WERI-Rb-1 (cell line): ENCODE measurements at places on chromosomes 11 and 22.
A peak's percentile ranks its signal among the peaks of the same experiment; 100 is the strongest.

GRCh38 chr11:45399166-45399565 is 113.0 kb upstream of the SYT13 start:
- DNase-seq, result no peak

DNA sequence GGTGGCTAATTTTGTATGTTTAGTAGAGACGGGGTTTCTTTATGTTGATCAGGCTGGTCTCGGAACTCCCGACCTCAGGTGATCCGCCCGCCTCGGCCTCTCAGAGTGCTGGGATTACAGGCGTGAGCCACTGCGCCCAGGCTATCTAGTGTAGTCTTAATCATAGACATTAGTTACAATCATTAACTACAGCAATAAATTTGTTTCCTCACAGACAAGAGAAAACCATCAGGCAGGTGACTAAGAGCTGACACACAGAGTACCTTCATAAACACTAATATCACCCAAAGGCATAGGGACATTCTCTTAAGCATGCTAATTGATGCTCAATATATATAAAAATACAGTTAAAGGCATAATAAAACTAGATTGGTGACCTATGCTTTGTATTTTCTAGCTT is 19.4 kb downstream of the SDHD start:
- DNase-seq, result no peak

GRCh38 chr11:64564947-64565889 is 25.8 kb upstream of the SLC22A12 start:
- peak; percentile 64 for DNase-seq

DNA sequence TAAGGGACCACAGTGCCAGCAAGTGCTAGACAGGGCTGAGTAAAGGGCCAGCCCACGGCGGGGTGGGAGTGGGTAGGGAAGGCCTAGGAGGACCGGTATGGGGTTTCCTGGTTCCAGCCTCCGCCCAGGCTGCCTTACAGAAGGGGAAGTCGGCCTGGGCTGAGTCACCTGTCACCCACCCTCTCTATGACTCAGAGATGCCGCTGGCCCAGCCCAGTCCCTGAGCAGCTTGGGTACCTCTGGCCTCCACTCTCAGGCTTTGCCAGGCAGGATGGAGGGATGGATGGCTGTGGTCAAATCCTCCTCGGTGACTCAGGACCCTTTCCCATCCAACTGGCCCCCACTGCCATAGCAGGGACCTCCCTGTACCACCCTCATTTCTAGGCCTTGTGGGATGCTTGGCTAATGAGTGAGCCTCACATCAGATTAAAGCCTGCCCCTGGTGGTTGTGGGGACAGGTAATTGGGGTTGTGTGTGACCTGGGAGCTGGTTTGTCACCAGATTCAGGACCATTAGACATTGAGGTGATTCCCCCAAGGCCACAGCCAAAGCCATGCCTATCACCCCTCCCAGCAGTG is 13.9 kb downstream of the SLC35E4 start:
- no peak for DNase-seq

GRCh38 chr11:57427727-57428082 is 784 bp upstream of the SLC43A3 start:
- DNase-seq, result no peak

GRCh38 chr11:41989823-41990380 is 530.5 kb upstream of the LRRC4C start:
- no peak for DNase-seq

DNA sequence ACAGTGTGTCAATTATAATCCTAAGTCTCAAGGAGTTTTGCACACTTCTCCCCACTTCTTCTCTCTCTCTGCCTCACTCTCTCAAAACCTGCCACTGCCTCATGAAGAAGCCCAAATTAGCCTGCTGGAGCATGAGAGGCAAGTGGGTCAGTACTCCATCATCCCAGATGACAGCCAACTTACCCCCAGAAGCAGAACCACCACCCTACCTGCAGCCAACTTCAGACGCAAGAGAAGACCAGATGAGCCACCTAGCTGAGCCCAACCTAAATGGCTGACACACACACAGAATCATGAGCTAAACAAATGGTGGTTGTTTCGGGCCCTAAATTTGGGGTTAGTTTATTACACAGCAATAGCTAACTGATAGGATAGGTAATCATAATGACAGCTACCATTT is 61.2 kb downstream of the CD82 start:
- DNase-seq, result no peak

GRCh38 chr11:35387111-35387982 is 32.0 kb downstream of the SLC1A2 start:
- no peak for DNase-seq

DNA sequence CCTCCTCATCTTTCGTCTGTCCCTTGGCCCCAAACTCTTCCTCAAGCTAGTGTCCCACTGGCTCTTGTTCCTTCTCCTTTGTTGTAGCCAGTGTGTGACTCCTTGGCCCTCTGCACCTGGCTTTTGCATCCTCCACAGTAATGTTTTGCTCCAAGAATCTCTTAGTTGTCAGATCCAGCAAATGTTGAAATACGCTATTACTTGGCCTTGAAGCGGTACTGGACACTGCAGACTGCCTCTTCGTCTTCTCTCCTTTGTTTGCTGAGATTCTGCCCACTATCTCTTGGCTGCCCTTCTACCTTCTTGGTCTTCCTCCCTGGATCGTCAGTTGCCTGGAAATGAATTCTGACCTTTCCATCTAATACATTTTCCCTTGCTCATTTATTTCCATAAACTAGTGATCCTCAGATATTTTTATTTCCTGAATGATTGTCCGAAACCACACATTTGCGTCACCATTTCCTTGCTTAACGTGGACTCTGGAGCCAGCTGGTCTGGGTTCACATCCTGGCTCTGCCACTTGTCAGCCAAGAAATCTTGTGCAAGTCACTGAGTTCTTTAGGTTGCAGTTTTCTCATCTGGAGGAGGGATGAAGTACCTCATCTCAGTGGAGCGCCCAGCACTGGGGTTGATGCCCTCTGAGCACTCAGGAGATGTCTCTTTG is 113.6 kb downstream of the LDLRAD3 start:
- DNase-seq, result no peak

GRCh38 chr22:20569059-20570058 is 61.9 kb downstream of the MED15 start:
- DNase-seq, result no peak

- DNase-seq, result no peak
These were observed 5.7 kb downstream of the SIGIRR start for GRCh38 chr11:409008-409599.

- DNase-seq, result no peak
These were observed 356 bp downstream of the TYMP start for GRCh38 chr22:50529416-50529896.

GRCh38 chr11:121645001-121645400 is 192.2 kb upstream of the SORL1-AS1 start:
- DNase-seq, result no peak

GRCh38 chr11:93648158-93648557 is 13.3 kb upstream of the CEP295 start:
- DNase-seq, result no peak

- no peak for DNase-seq
These were observed 6.5 kb downstream of the SF1 start for GRCh38 chr11:64771861-64772260.

GRCh38 chr11:11028017-11028692 is 170.3 kb upstream of the ZBED5 start:
- DNase-seq, result peak; percentile 77

DNA sequence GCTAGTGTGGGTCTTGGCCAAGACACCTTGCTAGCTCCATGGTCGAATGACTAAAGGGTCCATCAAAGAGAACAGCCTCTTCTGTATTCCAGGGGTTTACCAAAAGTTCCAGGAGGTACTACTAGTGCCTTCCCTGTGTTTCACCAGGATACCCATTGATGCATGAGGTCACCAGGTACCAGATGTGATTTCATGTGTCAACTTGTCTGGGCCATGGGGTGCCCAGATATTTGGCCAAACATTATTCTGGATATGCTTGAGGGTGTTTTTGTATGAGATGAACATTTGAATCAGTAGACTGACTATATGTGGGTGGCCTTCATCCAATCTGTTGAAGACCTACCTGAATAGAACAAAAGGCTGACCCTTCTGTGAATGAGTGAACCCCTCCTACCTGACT is 92.8 kb downstream of the GALNT18 start:
- DNase-seq, result no peak

DNA sequence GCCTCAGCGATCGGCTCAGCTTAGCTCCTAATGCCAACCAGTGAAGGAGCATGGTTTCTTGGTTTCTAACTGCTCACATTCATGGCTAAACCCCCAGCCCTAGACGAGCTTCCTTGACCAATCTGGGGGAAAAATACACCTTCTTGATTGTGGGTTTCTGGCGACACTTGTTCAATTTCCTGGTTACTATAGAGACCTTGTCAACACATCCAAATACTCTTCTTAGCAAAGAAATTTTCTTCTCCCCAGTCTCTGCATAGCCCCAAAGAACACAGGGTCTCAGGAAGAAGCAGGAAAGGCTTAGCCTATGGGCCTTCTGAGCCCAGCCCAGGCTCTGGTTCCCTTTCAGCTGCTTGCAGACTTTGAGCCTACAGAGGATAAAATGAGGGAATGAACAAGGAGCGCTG is 88.5 kb upstream of the SYT13 start:
- DNase-seq, result no peak

DNA sequence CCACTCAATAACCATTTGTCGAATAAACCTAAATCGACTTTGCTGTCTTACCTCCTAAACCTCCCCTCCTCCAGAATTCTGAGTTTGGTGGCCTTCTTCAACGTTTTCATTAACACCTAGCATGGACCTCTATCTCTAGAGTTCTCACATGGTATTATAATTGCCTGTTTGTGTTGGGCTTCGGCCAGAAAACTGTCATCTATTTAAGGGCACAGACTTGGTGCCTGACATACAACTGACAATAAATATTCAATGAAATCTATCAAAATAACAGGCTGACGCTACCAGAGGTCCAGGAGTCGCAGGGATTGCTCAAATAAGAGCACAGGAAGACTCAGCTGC is 687 bp downstream of the ALKBH8 start:
- no peak for DNase-seq

- DNase-seq, result no peak
These were observed 104.0 kb upstream of the FGF3 start for GRCh38 chr11:69923196-69923595.

DNA sequence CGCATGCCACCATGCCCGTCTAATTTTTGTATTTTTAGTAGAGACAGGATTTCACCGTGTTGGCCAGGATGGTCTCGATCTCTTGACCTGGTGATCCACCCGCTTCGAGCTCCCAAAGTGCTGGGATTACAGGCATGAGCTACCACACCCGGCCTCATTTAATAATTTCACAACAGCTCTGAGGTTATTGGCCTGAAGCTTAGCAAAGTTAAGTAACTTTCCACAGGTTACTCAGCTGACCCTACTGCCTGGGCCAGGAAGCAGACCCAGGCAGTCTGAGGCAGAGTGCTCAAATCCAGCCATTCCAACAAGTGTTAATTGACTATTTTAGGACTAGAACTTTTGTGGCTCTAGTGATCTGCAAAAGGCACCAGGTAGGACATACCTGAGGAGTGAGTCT is 52.2 kb upstream of the L3MBTL2 start:
- DNase-seq, result no peak

GRCh38 chr11:15547685-15548084 is 433.0 kb downstream of the INSC start:
- no peak for DNase-seq

- DNase-seq, result peak; percentile 4
These were observed 119.9 kb downstream of the CTTN start for GRCh38 chr11:70517988-70518907.

- no peak for DNase-seq
These were observed 105.5 kb downstream of the NXPE2 start for GRCh38 chr11:114783805-114784204.

DNA sequence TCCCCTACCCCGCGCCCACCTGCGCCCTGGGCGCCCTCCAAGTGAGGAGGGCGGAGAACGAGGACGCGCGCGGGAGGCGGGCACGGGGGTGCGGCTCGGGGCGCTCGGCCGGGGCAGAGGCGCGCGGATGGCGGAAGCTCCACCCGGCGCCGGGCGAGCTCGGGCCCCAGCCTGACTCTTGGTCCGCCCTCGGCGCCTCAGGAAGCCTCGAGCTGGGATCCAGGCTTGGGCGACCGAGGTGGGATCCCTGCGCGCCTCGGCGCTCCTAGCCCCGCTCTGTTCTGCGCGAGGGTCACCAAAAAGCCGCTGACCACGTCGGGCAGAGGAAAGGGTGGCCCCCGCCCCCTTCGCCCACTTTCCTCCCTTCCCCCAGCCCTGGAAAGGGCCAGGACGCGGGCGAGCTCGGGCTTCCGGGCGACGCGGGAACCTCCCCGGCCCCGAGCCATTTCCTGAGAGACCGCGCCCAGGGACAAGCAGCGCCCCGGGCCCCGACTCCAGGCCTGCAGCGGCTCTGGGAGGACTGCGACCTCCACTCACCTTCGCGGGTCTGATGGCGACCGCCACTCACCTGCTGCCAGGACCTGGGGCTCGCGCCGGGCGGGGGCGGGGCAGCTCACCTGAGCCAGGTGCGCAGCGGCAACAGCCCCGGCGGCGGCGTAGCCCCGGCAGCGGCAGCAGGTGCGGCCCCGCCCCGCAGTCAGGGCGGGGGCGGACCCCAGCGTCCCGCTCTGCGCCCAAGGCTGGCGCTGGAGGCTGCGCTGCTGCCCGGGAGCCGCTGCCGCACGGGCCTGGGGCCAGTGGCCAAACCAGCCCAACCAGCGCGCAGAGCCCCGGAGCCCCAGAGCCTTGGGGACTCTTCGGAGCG is 2.2 kb upstream of the SIGIRR start:
- DNase-seq, result no peak

- DNase-seq, result no peak
These were observed 251.9 kb upstream of the FAT3 start for GRCh38 chr11:91972665-91973266.

DNA sequence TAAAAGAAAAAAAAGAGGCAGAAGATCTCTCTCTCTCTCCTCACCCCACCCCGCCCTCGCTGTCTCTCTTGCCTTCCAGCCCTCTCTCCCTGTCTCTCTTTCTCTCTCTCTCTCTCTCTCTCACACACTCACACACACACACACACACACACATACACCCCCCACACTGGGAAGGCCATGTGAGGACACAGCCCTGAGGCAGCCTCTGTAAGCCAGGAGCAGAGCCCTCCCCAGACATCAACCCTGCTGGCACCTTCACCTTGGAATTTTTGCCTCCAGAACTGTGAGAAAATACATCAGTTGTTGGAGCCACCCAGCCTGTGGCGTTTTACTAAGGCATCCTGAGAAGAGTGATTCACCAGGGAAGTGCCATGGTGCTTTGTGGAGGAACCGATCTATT is 14.7 kb downstream of the APOL3 start:
- DNase-seq, result peak; percentile 41
